CD8-positive, alpha-beta T cell (primary cell): ENCODE measurements at places on chromosomes 4 and X.

- no peak for DNase-seq
Observed at GRCh38 chr4:3226944-3227343, 22.0 kb upstream of the MSANTD1 start.

- DNase-seq: no peak
Observed at GRCh38 chr4:113641025-113641431, 120.5 kb downstream of the CAMK2D start.

DNA sequence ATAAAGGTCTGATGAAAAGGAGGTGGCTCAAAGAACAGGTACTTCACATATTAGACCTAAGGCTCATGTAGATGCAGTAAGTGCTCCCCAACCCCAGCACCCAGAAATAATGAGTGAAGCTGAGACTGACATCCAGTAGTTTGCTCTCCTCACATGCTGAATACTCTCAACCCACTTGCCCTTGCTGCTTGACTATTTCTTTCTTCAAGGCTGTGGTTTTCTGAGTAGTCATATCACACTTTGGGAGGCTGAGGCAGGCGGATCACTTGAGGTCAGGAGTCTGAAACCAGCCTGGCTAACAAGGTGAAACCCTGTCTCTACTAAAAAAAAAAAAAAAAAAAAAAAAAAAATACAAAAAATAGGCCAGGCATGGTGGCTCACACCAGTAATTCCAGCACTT, 51.5 kb upstream of the PRPS1 start:
- no peak for DNase-seq

DNA sequence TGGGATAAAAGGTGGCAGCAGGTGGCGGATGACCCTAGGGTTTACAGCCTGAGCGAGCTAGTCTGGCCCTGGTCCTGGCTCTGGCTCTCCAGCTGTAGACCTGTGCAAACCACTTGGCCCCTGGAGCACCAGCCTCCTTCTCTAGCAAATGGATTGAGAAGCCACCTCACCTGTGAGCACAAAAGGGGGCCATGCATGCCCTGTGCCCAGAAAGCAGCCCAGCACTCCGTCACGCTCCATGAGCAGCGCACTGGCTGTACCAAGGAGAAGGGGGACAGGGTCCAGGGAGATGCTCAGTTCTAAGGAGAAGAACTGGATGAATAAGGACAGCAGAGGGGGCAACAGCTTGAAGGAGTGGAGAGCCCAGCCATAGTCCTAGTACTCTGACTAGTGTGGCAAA, 46.9 kb upstream of the C4orf50 start:
- no peak for DNase-seq

DNA sequence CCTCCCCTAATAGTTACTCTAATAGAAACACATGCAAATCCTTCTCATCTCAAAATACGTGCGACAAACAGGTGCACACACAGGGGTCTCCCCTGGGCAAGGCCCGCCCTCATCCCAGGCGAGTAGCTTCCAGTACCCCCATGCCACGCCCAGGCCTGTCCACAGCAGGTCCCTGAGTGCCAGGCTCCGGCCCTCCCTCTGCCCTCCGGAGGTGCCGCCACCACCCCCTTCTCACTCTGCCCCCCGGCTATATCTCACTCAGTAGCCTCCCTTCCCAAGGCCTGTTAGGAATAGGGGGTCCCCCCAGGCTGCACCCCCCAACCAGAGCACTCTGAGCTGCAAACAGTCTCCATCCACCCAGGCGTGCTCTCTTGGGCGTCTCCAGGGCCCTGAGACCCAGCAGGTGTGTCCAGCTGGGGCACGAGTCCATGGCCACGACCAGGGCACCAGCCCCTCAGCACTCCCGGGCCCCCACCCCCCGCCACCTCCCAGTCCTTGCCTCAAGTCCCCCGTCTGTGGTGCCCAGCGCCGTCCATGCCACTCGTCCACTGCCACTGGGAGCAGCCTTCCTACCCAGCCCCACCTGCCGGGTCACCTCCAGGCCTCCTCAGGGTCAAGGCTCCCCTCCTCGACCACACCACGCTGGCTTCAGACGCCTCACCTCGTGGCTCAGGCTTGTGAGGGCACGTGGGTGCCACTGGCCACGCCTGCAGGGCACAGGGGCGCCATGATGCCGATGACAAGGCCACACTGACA, 41.7 kb downstream of the FAM53A start:
- DNase-seq: no peak

GRCh38 chr4:139599076-139599475, 43.1 kb upstream of the SETD7 start:
- DNase-seq: no peak

- DNase-seq: no peak
Observed at GRCh38 chrX:31223817-31224216, 152.0 kb upstream of the FTHL17 start.

DNA sequence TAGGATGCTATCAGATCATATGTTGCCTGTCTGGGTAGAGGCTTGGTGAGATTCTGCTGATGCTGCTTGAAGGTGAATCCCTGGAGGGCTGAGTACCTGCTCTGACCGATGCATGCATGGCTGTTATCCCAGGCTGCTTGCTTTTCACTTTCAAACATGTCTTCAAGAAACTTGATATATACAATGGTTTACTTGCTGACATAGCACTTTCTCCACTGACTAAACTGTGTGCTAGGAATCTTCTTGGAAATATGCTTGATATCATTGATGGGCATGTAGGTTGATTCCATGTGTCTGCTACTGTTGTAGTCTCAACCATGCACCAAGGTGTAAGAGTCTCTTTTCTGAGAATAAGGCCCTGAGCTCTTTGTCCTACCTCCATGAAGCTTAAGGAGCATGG, 79.6 kb upstream of the WDR1 start:
- DNase-seq: no peak

DNA sequence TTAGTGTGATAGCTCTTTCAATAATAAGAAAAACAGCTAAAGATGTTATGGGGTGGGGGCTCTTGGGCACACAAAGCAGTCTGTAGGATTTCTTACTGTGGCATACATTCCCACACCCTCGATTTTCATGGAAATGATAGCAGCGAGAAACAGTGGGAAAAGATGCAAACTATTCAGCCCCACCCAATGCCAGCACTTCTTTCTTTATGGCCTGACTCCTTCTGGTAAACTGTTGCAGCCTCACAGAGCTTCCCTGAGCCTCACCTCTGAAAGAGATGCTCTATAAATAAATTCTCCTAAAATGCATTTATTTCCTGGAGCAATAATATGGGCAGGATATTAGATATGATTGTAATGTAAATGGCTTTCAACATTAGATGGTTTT, 910 bp downstream of the ANK2 start:
- DNase-seq: no peak

- DNase-seq: no peak
Observed at GRCh38 chr4:6095023-6095752, 77.0 kb upstream of the C4orf50 start.

DNA sequence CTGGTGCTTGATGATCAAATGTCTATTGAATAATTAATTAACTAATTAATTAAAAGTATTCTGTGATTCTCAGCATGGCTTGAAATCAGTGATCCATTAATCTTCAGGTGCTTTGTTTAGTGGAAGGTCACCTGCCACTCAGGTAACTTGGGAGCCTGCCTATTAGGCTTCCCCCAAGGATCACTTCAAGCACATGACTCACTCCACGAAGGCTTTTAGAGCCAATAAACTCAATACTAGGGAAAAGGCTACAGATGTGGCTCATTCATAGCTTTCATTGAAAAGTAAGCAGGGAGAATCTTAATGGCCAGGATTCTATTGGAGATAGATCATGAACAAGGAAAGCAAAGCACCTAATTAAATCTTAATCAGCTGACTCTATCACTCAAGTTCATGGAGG, 21.3 kb downstream of the AREG start:
- DNase-seq: no peak

DNA sequence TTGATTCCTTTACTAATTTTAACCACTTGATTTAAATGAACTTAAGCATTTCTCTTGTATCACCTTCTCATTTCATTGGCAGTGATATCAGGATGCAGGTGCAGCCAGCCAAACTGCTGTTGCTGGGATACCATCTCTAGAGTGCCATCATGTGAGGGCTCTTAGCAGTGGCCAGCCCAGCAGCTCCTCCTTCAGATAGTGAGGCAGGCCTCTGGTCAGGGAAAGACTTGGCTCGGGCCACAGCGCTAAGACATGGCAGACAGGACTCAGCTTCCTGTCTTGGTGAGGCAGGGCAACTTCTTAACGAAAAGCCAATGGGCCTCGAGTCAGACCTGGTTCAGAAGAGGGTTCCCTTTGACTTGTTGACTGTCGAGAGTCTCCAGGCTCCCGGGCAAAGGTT, 50.0 kb downstream of the NOP14 start:
- DNase-seq: no peak

- DNase-seq: no peak
Observed at GRCh38 chrX:54180403-54180802, 2.7 kb downstream of the FAM120C start.

GRCh38 chr4:140427106-140427918, at the start of gene CLGN:
TSS of gene CLGN (minus strand) at chr4:140427648. CDS start at chr4:140413078, 14,570 bp downstream.
- DNase-seq: peak; percentile 57

DNA sequence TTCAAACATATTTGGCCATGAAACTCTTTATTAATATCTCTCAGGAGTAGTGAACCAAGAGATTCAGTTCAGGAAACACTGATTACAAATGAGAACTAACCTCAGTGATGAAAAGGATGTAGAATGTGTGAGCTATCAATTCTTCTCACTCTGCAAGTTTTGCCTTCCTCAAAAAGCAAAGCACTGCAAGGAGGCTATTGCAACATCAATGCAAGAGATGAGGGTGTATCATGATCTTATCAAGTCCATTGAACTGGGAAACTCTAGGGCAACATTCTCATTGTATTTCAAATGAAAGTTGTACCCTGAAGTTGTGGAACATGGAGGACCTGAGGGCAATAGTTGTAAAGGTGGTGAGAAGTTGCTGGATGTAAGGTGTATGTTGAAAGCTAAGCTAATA, 56.4 kb upstream of the VEGFC start:
- no peak for DNase-seq

GRCh38 chr4:89215736-89216135, 91.9 kb downstream of the GPRIN3 start:
- no peak for DNase-seq

DNA sequence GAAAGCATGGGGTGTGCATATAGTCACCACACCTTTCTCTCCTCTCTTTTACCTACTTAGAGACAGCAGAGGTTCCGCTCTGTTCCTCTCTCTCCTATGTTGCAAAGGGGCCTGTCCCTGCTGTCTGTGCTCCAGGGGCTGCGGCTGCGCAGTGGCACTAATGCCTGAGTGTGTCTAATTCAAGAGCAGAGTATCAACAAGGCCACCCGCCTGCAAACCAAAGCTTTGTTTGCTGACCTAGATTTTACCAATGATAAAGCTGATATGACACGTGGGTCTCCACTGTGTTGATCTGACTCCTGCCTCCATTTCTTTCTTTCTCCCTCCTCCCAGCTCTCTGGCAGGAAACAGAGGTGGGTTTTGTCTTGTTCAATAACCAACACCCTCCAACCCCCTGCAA, 74.9 kb downstream of the NSG1 start:
- peak; percentile 26 for DNase-seq

DNA sequence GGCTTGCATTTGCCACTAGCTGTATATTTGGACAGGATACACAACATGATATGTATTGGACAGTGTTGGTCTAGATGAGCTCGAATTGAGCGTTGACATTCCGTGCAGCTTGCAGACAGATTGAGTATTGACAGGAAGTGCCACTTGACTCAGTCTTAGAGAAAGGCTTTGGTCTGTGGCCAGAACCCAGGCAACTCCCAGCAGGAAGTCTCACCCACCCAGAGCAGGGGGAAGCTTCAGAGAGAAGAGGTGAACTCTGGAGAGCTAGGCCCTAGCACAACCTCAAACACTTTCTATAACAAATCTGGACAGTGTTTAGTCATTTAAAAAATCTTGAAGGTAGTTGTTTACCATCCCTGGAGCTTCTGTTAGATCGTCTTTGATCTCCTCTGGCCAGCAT, 280.5 kb downstream of the FBXW7 start:
- peak; percentile 82 for DNase-seq

- DNase-seq: no peak
Observed at GRCh38 chr4:145679991-145680455, at the start of gene C4orf51. TSS of gene C4orf51 (plus strand) at chr4:145680146. CDS start at chr4:145680204, 58 bp downstream.

- no peak for DNase-seq
Observed at GRCh38 chrX:108438110-108438623, at the start of gene COL4A6. TSS of gene COL4A6 (minus strand) at chrX:108438422. CDS start at chrX:108438196, 226 bp downstream.

DNA sequence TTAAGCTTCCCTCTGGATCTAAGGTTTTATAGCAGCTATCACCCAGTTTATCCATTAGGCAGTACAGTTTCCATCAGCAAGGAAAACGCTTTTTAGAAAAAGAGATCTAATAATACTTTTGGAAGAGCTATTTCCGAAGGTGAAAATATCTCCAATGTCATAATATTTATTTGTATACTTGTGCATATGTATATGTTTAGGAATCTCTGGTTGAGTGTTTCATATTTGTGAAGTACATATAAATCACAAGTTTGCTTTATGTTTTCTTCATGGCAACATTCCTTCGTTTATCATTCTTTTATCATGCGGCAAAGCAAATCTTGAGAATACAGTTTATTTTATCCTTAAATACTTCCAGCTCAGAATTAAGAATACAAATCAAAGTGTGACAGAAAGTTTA, 6.2 kb upstream of the PCDH18 start:
- DNase-seq: no peak

- DNase-seq: no peak
Observed at GRCh38 chr4:168777277-168777965, 232.6 kb downstream of the CBR4 start.

- no peak for DNase-seq
Observed at GRCh38 chr4:40317916-40318658, 17.0 kb upstream of the CHRNA9 start.

DNA sequence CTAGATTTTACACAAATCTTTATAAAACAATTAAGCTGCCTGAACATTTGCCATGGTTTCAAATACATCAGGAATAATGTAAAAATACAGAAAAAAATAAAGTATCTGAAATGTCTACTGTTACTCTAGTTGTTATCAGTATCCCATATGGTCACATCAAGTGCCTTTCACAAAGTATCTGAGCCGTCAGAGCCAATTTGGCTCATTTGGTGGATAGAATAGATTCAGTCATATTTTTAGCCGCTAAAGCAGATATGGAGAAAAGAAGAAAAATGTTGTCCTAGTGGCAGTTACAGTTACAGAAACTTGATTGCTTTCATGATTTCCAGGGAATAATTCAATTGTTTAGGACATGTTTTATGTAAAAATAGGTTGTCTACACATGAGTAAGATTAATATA, 641.1 kb downstream of the RAPGEF2 start:
- DNase-seq: no peak

- no peak for DNase-seq
Observed at GRCh38 chr4:128335541-128335940, 47.9 kb upstream of the PGRMC2 start.

GRCh38 chr4:63795301-63795700, 613.9 kb downstream of the TECRL start:
- no peak for DNase-seq
